Cerebellum (tissue), 4 donors: ENCODE measurements at places on chromosomes 4 and X. TPM values are rescaled to one million over a fixed set of nuclear protein-coding genes. Genes with fewer than 3 reads are reported as not detected.

PDLIM5 gene
- total RNA-seq = 86.9 TPM

RXFP1 gene
- total RNA-seq = 0.45 TPM

IRS4 gene
- 6.9 TPM for total RNA-seq

APOOL gene
- 10.2 TPM for total RNA-seq

GALNTL6 gene
- total RNA-seq = 51.1 TPM

YY2 gene
- total RNA-seq = 3.3 TPM

GRCh38 chr4:143406523-143406922 is 69.8 kb downstream of the GAB1 start:
- no peak for DNase-seq

- DNase-seq = no peak
Observed at GRCh38 chr4:169815606-169816005, 57.9 kb upstream of the HPF1 start.

- peak; percentile 30 for DNase-seq
Observed at GRCh38 chr4:176034499-176034898, 31.1 kb upstream of the WDR17 start.

DNA sequence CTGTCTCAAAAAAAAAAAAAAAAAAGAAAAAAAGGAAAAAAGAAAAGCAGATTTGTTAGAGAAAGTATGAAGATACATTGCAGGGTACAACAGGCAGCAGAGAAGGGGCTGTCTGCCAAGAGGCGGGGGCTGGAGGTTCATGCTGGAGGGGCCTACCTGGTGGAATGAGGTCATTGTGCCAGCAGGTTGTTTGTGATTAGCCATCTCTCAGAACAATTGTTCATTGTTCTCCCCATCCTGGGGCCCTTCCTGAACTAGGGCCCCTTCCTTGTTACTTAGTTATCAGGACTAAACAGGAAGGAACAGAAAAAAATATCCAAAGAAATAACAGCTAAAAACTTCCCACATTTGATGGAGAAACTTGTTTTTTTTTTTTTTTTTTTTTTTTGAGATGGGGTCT is 14.0 kb upstream of the GPKOW start:
- DNase-seq = no peak

GRCh38 chr4:151192556-151193235 is 84.3 kb upstream of the PRSS48 start:
- no peak for DNase-seq

DNA sequence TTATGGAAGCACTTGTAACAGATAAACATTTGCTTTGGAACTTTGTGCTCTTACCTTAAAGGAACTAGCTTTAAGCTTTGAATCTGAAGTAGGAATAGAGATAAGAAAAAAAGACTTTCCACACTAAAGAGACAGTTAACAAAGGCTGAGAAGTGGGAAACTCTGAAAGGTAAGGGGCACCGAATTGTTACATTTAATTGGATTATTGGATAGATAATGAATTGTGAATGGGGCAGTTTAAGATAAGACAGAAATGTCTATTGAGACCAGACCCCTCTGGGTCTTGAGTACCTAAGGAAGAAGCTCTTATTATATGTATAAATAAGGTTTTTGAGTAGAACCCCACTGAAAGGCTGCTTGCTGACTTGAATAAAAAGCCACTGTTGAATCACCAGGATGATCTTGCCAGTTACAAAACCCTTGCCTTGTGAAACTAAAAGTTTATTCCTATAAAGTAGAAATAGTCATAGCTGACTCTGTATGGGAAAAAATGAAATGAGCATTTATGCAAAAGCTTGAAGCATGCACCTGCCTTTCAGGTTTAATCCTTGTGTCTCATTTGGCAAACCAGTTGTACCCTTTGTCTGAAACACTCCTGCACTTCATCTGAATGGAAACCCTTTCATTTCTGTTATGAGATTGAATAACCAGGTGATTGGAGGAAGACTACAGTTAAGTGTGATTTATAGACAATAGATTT is 423.2 kb downstream of the RPA4 start:
- no peak for DNase-seq

- no peak for DNase-seq
Observed at GRCh38 chr4:152926959-152927358, 9.2 kb upstream of the FHDC1 start.

- no peak for DNase-seq
Observed at GRCh38 chrX:154368630-154369448, 5.6 kb downstream of the FLNA start.

- no peak for DNase-seq
Observed at GRCh38 chrX:107678957-107679740, 50.8 kb downstream of the PRPS1 start.

- DNase-seq = no peak
Observed at GRCh38 chr4:23015821-23016220, 323.1 kb downstream of the GBA3 start.

DNA sequence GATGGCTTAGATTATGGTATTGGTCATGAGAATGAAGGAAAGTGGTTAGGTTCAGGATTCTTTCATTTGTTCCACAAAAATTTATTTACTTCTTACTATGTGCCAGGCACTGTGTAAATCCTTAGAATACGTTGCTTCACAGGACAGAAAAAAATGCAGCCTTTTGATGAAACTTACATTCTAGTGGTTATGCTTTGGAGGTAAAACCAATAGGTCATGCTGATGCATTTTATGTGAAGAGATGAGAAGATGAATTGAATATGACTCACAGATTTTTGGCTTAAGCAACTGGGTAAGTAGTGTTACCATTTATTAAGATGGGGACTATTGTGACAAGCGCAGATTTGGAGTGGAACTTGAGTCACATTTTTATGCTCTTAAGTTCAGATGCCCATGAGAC is 165.3 kb downstream of the GLRA2 start:
- DNase-seq = no peak

DNA sequence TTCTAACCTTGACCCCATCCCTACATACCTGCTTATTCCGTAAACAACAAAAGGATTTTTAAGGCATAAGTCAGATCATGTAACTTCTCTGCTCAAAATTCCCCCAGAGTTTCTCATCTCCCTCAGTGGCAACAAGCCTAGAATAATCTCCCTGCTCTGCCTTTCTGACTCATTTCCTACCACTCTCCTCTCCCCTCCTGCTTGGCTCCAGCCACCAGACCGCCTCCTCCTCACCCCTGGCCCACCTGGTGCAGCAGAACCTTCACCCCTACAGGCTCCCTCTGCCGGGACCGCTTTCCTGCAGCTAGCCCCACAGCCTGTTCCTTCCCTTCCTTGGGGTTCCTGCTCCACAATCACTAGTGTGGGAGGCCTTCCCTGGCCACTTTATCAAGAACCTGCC is 32.1 kb downstream of the TSPAN5 start:
- no peak for DNase-seq

GRCh38 chr4:186557486-186557885 is 2.1 kb upstream of the MTNR1A start:
- no peak for DNase-seq

DNA sequence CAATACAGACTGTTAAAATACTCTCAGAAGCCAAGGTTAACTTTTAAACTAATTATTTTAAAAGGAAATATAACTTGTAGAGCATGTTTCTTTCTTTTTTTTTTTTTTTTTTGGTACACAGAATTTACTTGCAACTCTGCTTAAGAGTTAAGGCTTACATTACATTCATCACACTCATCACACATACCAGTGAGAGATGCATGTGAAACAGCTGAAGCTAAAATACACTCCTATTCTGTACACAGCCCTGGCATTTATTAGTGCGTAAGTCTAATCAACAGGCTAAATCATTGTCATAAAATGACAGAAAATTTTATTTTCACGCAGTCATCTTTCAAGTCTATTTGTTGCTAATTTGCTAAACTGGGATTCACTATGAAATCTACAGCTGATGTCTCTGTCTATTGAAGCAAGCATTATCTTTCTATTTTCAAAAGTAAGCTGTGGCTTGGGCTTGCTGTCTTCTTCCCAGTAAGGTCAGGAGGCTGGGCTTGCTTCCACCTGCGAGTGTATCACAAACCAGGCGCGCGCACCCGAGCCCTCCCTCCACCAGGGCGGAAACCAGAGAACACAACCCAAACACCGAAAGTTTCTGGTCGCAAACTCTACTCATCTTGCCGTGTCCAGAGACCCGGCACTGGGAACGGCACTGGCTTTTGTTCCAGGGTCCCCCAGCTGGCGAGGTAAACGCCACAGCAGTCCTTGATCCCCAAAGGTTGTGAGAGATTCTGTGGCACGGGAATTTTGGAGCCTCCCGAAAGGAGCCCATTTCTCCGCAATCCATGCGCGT is 3.9 kb downstream of the MAML3 start:
- DNase-seq = peak; percentile 76

DNA sequence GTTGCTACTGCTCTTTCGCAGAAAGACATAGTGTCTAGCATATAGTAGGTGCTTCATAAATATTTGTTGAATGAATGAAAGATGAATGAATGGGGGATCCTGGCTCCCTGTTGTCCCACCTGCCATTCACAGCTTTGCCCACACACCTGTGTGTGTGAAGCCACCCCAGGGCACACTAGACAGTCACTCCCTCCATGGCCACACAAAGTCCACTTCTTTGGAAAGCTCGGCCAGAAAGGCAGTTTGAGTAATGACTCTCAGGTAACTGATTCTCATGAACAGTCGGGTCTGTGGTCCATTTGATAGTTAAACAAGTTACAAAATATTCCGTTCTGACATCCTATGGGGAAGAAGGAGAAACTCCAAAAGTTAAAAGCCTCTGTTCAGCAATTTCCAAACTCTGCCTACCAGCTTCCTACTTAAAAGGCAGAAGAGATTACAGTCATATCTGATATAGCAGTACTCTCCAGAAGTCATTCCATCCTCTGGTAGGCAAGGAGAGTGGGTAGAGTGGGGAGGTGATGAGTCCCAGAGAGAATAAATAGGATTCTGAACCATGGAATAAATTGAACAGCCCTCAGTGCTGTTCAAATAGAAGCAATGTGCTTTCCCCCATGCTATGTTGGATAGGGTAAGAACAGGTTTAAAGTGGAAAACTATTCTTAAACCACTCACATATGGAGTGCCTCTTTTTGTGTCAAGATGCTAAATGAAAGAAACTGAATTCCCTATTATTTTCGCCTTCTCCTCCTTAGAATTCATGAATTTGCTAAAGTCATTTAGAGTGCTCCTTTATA is 204.9 kb upstream of the GALNT7 start:
- no peak for DNase-seq

- no peak for DNase-seq
Observed at GRCh38 chr4:183988874-183989273, 83.8 kb downstream of the STOX2 start.

DNA sequence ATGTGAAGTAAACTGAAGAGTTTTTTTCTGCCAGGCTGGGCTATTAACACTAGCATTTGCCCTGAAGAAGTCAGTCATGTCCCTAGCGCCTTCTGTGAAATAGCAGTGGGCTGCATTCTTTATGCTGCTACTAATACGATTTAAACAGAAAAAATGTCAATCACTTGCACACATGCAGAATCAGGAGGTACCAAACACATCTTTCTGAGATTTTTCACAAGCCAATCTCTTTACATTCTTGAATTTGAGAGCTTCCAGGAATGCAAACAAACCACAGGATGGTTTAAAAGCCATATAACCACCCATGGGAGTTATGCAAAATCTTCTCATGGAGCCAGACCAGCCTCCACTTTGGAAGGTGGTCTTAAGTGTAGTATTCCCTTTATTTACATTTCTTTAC is 220.1 kb downstream of the IQCM start:
- no peak for DNase-seq

- DNase-seq = no peak
Observed at GRCh38 chrX:119389214-119389613, 9.9 kb upstream of the SLC25A43 start.

- no peak for DNase-seq
Observed at GRCh38 chr4:5965225-5965624, 53.0 kb downstream of the C4orf50 start.

DNA sequence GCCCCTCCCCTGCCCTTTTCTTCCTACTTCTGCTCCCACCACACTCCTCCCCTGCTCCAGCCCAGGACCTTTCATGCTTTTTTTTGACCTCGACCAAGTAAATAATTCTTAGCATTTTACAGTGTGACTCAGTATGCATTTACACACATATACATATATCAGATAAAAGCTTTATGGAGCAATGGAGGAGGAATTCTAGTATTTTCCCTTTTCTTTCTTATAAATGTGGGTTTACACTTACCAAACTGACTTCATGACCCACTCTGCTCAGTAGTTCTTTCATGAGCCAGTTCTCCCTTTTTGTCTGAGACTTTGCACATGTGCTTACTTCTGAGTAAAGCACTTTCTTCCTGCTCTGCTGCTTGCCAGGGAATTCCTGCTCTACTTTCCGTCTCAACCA is 111.8 kb upstream of the H2AZ1 start:
- DNase-seq = no peak
